ENCODE measurements at places on chromosomes 4 and X.
A peak's percentile ranks its signal among the peaks of the same experiment; 100 is the strongest.

DNA sequence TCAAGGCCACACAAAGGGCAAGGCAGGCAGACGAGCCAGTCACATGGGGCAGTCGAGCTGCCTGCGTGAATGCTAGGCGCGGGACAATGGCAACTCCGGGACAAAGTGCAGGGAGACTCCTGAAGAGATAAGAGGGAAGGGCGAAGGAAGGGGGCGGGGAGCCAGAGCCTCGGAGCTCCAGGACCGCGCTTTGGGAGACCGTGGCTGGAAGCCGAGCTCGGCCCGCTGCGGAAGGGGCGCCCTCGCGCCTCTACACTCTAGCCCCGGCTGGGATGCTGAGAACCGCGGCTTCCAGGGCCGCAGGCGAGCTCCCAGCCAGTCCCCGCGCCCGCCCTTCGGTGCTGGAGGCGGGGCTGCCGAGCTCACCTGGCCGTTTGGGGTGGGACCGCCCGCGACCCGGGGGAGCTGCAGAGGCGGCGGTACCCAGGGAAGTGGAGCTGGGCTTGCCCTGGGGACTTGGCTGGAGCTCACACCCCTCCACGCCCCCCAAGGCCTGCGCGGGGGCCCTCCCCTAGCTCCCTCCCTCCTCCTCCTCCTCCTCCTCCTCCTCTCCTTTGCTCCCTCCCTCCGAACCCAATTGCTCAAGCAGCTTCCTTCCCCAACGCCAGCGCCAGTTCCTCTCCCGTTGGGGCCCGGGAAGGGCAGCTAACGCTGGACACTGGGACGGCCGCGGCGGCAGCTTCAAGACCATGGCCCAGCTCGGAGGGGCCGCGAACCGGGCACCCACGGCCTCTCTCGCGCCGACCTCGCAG, at the start of gene SOWAHD:
Gene SOWAHD (plus strand): TSS at position 610 of the 752 bp plus-strand sequence. CDS start 80 bp downstream, at position 690.
- no peak for DNase-seq

DNA sequence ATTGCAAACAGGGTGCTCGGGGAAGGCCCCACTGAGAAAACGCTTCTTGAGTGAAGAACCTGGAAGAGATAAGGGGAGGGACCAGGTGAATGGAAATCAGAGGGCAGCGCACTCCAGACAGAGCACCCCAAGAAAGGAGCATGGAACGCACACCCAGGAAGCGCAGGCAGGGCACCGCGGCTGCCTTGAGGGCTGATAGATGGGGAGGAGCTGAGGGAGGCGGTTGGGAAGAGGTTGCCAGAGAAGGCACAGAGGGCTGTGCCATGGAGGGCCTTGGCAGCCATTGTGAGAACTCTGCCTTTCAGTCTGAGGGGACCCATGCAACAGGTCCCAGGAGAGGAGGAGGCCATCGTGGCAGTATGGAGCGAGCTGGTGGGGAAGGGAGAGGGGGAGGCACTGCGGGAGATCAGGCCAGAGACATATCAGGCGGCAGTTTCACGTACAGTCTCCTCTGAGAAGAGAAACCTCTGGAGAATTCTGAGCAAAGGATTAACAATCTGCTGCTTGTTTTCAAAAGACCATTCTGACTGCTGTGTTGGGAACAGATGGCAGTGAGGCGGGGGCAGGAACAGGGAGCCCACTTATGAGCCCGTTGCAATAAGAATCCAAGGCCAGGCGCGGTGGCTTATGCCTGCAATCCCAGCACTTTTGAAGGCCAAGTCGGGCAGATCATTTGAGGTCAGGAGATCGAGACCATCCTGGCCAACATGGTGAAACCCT, 83.7 kb downstream of the PCYT1B start:
- no peak for DNase-seq

DNA sequence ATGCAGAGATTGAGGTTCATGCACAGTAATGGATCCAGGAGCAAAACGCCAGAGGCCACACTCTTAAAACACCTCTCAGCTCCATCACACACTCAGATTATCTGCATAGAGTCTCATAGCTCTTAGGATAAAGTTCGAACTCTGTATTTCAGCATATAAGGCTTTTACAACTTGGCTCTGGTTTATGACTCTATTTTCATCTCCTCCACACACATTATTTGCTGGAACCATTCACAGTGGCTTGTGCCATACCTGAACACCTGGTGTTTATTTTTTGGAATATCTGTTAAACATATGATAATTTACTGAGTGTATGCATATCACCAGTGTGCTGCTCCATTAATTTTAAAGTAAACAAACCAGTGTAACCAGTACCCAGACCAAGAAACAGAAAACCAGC, 27.2 kb downstream of the RASL11B start:
- no peak for DNase-seq

DNA sequence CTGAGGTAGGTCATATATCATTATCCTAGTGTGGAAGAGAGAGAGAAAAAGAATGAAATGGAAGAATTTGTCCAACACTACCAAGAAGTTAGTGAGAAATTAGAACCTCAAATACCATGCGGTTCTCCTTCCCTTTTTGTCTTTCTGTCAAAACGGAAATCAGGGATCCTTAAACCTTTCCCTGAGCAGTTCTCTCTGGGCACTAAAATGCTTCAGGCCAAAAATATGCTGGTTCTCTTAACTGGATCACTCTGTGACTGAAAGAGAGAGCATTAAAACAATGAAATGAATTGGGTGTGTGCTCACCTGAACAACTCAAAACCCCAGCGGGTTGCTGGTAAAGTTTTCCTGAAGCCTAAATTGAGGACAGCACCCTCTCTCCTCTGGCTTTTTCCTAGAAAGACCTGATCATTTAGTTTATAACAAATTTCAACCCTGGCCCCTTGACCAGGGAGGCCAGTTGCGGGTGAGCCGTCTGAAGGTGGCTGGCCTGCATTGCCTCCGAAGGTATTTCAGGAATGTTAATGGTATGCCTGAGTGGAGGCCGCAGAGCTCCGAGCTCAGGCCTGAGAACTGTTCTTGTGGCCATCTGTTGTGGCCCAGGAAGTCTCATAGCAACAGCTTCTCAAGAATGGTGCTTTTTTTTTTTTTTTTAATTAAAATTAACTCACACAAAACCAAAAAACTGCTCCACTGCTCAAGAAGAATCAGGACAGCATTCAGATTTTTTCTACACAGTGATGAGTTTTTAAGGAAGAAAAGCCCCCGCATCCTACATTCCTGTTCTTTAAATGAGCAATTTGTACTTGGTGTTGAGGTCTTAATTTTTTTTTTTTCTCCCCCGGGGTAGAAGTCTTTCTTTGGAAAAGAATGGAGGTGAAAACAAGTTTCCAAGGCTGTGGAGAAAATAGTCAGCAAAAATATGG, 155.1 kb downstream of the SHROOM3 start:
- DNase-seq: no peak

DNA sequence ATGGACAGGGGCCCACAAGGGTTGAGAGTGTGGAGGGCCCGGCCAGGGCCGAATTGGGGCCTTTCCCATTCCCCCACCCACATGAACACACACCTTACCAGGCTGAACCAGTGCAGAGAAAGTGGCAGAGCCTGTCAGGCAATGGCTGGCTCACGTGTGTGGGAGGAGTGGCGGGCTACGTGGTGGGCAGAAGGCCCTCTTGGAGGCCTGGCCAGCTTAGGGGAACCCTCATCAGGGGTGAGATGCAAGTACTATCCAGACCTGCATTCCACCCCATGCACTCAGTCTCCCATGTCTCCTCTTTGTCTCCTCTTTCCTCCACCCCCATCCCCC, 965 bp downstream of the TCEAL4 start:
- DNase-seq: no peak

DNA sequence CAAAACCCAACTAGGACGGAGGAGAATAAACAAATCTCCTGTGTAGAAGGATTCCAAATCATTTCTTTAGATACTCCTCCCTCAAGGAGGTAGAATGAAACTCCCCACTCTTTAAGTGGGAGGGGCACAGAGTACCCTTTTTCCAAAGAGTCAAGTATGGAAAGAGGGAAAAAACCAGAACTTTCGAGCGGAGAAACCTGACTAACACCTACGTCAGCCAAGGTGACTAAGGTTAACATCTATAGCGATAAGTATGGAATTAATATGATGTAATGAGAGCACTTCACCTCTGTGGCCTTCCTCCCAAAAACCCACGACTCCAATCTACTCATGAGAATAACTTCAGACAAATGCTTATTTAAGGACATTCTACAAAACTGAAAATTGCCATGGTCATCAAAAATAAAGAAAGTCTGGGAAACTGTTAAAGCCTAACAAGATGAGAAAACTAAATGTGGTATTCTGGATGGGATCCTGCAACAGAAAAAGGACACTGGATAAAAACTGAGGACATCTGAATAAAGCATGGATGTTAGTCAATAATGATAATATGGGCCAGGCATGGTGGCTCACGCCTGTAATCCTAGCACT, 157.0 kb upstream of the MAP3K15 start:
- DNase-seq: no peak

GRCh38 chr4:155025762-155026457, 182.5 kb upstream of the NPY2R start:
- DNase-seq: peak; percentile 11

- DNase-seq: peak; percentile 21
Observed at GRCh38 chr4:46432923-46433322, 43.0 kb upstream of the GABRA2 start.

DNA sequence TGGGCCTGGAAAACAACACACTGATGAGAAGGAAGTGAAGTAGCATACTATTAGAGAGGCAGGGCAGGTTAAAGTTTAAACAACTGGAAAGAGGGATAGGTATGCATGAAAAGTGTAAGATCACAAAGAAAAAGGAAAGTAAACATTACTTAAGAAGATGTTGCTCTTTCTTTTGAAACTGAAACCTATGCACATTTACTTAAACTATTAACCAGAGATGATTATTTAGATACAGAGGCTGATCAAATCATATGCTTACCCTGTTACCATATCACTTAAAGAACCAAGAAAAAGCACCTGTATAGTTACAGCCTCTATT, 37.8 kb downstream of the NAP1L5 start:
- DNase-seq: no peak

DNA sequence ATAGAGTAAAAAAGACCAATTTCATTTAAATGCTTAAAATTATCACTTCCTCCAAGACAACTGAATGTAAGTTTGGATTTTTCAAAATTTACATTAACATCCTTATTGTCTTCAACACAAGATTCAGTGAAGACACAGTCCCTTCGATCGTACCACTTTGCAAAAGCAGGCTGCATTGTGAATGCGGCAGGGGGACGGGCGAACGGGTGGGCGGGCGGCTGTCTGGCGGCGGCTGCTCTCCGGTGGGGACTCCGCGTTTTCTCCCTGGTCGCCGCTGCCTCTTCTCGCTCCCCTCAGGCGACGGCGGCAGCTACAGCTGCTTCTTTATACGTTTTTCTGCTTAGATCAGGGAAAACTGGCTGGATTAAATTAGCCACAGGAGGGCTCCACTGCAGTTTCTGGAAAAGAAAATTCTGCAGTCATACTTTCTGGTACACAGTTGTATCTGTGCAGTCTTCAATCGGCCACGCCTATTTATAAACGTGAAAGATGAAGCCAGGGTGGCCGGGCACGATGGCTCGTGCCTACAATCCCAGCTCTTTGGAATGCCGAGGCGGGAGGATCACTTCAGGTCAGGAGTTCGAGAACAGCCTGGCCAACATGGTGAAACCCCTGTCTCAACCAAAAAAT, 33.9 kb upstream of the HPF1 start:
- peak; percentile 37 for DNase-seq

DNA sequence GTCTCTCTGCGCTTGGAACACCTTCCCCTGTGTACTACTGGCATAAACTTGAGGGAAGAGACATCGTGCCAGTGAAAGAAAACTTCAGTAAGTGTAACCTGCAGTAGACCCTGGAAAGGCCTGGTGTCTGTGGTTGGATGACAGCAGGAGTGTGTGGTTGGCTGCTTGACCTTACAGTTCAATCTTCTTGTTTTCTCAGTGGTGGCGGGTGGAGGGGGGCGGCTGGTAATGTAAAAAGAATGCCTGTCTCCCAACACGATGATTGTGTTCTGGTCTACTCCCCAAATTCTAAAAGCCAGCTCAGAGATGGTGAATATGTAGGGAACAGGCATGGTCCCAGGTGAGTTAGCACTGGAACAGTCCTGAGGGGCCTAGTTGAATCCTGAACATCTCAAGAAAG, 18.6 kb downstream of the PSMD10 start:
- no peak for DNase-seq

GRCh38 chr4:1720163-1720983, 750 bp downstream of the TMEM129 start:
- DNase-seq: no peak
